ENCODE measurements at places on chromosomes 5 and 9.

DNA sequence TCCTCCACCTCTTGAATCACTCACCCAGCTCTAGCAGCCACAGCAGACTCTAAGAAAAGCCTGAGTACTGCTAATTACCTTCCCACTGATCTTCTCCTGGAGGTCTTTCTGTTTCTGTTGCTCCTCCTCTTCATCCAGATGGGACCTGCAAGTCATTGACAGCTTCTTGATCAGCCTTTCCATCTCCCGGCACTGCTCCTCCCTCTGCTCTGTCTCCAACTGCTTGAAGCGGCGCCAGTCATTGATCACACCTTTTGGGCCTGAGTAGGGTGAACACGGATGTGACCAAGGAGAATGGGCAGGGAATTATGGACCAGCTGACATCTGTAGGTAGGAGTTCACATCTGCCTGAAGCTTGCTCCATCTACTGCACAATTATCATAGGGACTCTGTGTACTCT is 5.5 kb downstream of the PDCL start:
- DNase-seq, result no peak

DNA sequence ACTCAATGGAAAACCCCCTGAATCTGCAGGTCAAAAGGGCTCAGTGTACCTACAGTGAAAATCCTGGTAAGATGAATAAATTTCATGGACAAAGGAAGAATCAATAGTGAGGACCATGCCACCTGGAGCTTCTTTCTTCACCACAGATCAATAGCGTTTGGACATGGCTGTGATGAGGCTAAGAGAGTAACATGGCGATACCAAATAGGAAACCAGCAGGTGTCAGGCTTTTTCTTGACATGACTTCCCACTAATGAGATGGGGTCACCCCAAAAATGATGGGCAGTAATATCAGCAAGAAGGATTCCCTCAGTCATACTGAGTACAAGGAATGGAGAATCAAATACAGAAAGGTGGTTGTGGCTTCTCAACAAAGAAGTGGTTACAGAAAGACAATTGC is 208.5 kb upstream of the PLPPR1 start:
- no peak for DNase-seq

- DNase-seq, result no peak
Measured at GRCh38 chr5:35302544-35302943, 72.3 kb upstream of the PRLR start.

DNA sequence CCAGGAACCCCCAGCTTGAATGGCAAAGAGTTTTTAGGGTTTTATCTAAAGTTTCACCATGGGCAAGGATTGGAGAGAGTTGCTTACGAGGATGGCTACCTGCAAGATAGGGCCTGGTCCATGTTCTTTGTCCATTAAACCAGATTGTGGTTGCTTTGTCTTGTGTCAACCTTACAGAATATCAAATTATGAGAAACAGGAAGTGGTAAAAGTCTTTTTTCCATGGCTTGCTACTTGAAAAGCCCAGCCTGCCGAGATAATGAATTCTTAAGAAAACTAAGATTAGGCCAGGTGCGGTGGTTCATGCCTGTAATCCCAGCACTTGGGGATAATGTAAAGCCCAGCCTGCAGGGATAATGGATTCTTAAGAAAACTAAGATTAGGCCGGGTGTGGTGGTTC is 24.4 kb downstream of the ZNF474 start:
- DNase-seq, result no peak

Data from CD4-positive, alpha-beta T cell treated with Interleukin-6 for 4 hours (primary cell).